Transverse colon (tissue), 4 donors: ENCODE measurements at places on chromosomes 5 and 9.

DNA sequence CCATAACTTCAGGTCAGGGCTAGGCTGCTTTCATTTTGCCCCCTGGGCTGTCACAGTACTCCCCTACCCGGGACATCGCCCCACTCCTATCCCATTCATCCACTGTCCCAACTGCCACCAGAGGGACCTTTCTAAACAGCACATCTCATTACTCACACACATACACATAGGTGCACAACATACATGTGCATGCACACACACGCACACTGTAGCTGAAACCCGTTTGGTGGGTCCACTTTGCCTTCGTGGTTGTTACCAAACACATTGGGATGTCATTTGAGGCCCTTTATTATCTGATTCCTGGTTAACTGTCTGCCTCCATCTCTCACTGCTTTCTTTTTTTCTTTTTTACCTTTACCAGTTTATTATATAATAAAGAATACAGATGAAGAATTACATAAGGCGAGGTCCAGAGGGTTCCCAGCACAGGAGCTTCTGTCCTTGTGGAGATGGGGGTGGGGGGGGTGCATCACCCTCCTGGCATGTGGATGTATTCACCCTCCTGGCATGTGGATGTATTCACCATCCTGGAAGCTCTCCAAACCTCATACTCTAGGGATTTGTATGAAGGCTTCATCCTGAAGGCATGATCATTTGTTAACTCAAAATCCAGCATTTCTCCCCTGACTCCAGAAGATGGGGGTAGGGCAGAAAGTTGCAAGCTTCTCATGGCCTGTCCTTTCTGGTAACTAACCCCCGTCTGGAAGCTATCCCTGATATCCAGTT is 186.0 kb downstream of the GOLPH3 start:
- H3K27ac ChIP-seq, result no peak overlapping the region
- H3K4me1 ChIP-seq, result no peaks in the 10 kb centered on the region
- H3K36me3 ChIP-seq, result no peaks in the 10 kb centered on the region
- DNase-seq, result no peak

DNA sequence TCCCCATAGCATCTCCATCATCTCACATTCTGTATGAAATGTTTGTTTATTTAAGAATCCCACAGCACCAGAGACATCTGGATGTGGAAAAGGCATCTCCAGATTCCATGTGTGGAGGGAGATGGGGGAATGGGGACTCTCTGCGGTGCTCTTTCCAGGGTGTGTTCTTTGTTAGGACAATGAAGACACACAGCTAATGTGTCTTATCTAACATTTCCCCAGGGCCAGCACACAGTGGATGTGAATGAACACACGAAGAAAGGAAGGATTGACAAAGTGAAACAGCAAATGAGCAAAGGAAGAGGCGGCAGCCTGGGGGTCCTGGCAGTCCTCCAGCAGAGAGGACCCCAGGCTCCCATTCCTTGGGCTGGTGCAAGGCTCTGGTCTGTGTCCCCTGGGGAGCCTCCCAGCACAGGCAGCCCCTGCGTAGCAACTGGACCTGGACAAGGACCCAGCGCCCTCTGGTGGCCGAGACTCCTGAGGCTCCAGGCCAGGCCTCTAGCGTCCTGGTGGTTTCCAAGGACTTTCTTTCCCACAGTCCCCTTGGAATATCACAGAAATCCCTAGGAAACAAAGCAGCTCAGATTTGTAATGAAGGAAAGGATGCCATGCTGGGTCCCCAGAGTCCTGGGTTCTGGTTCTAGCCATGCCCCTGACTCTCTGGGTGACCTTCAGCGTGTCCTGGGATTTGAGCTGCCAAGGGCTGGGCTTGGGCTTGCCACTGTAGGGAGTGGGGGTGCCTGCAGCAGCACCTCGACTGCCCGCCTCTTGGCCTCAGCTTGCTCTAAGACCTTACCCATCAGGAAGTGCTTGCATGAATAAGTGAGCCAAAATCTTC is 3.5 kb upstream of the PDLIM7 start:
- H3K27me3 ChIP-seq, result peaks cover 10% of the 10 kb centered on the region
- H3K4me1 ChIP-seq, result peaks cover 9% of the 10 kb centered on the region
- no peak overlapping the region for H3K4me3 ChIP-seq
- no peaks in the 10 kb centered on the region for H3K36me3 ChIP-seq
- H3K27ac ChIP-seq, result peak overlapping the region; percentile 14

- no peaks in the 10 kb centered on the region for H3K36me3 ChIP-seq
- H3K27me3 ChIP-seq, result no peaks in the 10 kb centered on the region
- DNase-seq, result no peak
- H3K27ac ChIP-seq, result no peak overlapping the region
Measured at GRCh38 chr9:92658176-92658575, 11.8 kb downstream of the IPPK start.

- H3K27me3 ChIP-seq, result no peaks in the 10 kb centered on the region
- H3K27ac ChIP-seq, result no peak overlapping the region
- no peak overlapping the region for H3K4me3 ChIP-seq
- peaks cover 38% of the 10 kb centered on the region for H3K4me1 ChIP-seq
- H3K36me3 ChIP-seq, result no peaks in the 10 kb centered on the region
Measured at GRCh38 chr5:75050415-75050814, 1.9 kb downstream of the GCNT4 start.

GRCh38 chr5:36899860-36900259 is 23.3 kb downstream of the NIPBL start:
- H3K4me1 ChIP-seq, result peaks cover 12% of the 10 kb centered on the region
- H3K27me3 ChIP-seq, result no peaks in the 10 kb centered on the region
- no peak overlapping the region for H3K4me3 ChIP-seq
- H3K36me3 ChIP-seq, result no peaks in the 10 kb centered on the region

DNA sequence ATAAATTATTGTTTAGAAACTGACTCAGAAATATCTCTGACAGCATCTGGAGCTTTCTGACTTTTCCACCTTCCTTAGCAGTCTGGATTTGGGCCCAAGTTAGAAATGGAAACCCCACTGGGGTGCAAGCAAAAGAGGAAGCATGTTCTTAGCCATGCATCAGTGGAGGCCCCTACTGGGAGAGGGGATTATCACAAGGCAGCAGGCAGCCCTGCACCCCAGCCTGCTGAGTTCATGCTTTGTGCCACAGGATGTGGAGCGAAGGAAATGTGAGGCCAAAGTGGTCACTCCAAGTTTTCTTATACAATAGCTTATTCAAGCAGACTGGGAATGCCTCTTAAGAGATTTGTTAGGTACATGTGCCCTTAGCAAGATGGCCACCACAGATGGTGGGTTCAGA is 146.5 kb upstream of the TLX3 start:
- H3K27ac ChIP-seq, result no peak overlapping the region
- H3K4me3 ChIP-seq, result no peak overlapping the region
- H3K27me3 ChIP-seq, result no peaks in the 10 kb centered on the region

- no peak overlapping the region for H3K27ac ChIP-seq
- H3K36me3 ChIP-seq, result no peaks in the 10 kb centered on the region
- H3K4me1 ChIP-seq, result no peaks in the 10 kb centered on the region
- no peaks in the 10 kb centered on the region for H3K27me3 ChIP-seq
Measured at GRCh38 chr5:107868650-107869409, 198.1 kb upstream of the EFNA5 start.
